ENCODE measurements at places on chromosomes 12 and 14.

DNA sequence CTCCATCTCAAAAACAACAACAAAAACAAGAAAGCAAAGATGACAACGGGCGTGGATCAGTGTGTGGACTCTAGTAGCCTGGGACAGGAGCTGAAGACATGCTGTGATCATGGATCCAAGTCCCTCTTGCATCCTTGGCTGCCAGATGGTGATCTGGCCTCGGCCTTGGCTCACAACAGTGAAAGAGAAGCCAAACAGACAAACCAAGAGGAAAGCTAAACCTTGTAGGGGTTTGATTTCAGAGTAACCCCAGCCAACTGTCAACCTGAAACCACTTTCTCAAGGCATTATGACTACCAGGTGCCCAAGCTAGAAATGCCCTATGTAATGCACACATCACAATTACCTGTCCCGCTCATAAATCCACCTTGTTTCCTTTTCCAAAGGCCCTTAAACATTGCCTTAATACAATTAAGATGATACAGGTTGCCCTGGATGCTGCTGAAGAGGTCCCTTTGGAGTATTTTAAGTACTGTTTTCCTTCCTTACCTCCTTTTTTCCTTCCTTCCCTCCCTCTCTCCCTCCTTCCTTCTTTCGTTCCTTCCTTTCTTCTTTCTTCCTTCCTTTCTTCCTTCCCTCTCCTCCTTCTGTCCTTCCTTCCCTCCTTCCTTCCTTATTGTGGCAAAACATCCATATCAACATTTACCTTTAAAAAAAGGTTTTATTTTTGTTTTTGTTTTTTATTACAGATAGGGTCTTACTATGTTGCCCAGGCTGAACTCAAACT lies 41.4 kb upstream of the NINJ2 start:
- no peak for DNase-seq

- no peak for DNase-seq
These were observed 27.9 kb downstream of the BCL2L14 start for GRCh38 chr12:12098691-12099015.

GRCh38 chr14:99808154-99808505 lies 14.9 kb downstream of the EML1 start:
- no peak for DNase-seq

DNA sequence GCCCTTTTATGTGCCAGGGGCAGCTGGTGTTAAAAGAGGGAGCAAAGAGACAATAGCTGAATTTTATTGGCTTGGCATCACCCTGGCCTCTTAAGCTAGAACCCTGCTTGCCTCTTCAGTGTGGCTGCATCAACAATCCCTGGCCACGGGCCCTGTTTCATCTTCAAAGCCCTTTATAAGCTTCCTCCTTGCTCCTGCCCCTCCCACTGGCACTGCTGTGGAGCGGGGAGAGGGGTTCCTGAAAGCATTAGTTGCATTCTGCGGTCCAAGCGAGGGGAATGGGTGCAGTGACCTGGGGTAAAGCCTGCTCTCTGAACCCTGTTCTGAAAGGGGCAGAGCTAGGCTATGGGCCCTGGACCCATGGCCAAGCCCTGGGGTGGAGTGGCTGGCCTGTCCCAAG lies 220 bp upstream of the KRT83 start:
- no peak for DNase-seq

DNA sequence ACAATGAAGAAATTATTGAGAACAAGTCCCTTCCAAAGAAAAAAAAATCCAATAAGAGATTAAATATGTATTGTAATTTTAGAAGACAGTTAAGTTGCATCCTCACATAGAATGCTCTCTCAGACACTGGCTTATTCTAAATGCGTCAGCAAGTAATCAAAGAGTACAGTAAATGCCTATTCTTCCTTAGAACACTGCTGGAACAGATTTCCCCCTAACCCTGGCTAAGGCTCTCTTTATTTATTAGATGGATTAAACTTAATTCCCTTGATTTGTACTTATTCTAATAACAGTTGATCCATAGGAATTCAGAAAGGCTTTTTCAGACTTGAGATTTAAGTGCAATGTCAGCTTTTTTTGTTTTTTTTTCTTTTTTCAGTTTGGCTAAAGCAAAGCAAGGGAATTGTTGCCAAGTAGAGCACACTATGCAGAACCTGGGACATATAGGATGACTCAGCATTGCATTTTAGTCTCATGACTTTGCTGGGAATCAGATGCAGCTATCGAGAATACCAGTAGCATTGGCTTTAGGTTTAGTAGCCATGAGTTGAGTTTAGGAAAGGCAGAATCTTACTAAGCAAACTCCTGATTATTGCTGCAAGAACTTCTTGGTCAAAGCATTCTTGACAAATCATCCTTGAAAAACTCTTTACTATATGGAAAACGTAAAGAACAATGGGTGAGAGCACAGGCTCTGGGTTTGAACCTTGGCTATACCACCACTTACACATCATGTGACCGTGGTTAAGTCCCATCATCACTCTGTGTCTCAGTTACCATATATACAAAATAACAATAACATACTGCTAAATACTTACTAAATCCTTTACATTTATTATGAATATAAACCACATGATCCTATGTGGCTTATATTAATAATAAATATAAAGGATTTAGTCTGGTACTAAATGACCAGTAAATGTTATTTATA lies 26.7 kb downstream of the MED21 start:
- no peak for DNase-seq

DNA sequence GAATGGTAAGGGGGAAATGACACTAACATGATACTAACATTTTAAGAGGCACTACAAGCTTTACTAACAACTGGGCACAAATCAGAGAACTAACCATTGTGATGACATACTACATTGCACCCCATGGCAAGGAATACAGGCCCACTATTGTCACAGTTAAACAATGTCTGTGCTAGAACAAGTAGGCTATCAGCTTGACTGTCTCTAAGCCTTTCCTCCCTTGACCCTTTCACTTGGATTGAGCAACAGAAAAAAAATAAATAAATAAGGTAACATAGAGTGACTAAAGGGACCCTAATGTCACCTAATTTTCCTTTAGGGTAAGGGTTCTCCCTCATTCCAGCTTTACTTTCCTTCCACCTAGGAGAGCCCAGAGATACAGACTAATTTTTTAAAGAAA lies 4.4 kb downstream of the SLC38A2 start:
- no peak for DNase-seq

- DNase-seq: no peak
These were observed 39.2 kb upstream of the BMAL2 start for GRCh38 chr12:27293463-27293862.

GRCh38 chr12:50296554-50296953 lies 13.2 kb upstream of the LIMA1 start:
- no peak for DNase-seq

DNA sequence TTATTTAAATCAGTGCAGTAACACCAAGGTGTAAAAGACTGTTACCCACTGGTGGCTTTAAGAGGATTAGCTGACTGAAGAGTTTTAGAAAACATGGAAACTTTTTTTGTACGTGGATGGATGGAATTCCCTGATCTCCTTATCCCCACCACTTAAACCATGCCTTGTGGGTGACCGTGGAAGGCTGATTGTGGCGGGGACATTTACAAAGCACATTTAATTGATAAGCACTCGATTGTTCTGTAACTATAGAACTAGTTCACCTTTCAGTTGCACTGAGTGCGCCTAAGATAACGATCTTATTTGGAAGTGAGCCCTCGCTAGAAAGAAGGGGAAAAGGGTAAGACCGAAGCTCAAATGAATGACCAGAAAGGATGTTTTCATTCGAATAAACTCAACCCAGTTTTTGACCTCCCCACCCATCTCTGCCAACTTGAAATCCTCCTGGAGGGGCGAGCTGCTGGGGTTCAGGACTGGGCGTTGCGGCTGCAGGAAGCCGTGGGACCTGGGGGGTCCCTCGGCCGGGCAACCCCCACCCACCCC lies 688 bp upstream of the RASSF3 start:
- DNase-seq: no peak

GRCh38 chr12:52248541-52249461 lies 15.8 kb downstream of the KRT7 start:
- DNase-seq: no peak

DNA sequence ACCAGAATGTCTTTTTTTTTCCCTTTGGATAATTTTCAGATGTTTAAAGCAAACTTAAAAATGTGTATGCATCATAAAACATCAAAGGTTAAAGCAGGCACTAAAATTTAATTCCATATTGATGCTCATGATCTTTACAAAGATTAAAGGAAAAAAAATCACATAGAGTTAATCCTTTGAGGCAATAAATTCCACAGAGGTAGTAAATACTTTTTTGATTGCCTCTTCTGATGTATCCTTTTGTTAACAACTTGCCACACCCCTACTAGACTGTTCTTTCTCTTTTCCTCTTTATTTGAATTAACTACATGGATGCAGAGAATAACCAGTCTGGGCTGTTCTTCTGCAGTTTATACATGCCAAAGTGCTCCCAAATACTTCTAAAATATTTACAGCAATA lies 45.2 kb upstream of the KCNJ8 start:
- no peak for DNase-seq

DNA sequence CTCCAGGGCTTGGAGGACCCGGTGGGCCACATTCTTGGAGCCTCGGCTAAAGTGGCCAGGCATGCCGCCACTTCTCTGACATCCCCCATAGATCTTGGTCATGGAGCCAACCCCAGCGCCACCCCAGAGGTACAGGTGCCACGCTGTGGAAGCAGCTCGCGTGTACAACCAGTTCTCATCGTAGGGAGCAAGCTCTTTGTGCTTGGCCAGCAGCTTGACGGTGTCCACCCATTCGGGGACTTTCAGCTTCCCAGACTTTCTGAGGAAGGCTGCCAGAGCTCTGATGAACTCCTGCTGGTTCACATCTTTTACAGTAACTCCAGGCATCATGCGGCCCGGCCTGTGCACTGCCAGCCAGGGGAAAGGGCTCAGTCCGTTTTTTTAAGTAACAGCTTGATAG lies 29.3 kb upstream of the EAPP start:
- no peak for DNase-seq

GRCh38 chr12:107443320-107444090 lies 242.1 kb upstream of the PWP1 start:
- DNase-seq: no peak

- no peak for DNase-seq
These were observed 462.5 kb downstream of the AEBP2 start for GRCh38 chr12:19901841-19902240.

- no peak for DNase-seq
These were observed 47.3 kb downstream of the CHGA start for GRCh38 chr14:92970271-92970670.

DNA sequence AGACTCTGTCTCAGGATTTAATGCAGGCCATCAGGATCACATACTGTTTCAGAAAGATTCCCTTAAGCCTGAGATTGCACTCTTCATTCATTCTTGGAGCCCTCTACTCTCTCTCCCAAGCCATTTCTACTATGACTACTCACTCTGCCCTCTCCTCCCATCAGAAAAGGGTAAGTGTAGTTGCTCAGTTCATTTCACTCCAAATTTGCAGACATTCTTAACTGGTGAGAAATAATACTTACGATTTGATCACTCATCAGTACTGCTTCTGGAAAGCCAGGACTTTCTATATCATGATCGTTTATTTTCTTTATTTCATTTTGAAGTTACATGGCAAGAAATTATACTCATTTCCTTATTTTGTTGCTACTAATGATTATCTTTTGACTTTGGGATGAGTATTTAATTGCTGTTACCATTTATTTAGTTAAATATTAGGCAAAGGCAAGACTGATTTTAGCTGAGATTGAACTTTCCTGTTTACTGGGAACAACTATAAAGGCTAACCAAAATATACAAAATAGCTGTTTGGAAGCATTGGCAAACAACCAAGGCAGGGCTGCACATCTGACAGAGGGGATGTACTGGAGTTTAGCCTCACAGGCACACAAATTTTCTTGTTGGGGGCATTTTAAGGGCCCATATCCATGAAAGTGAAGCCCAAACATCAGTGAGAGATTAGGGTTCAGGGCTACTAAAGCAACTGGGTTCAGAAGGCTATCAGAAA lies 4.1 kb upstream of the RERG start:
- no peak for DNase-seq

DNA sequence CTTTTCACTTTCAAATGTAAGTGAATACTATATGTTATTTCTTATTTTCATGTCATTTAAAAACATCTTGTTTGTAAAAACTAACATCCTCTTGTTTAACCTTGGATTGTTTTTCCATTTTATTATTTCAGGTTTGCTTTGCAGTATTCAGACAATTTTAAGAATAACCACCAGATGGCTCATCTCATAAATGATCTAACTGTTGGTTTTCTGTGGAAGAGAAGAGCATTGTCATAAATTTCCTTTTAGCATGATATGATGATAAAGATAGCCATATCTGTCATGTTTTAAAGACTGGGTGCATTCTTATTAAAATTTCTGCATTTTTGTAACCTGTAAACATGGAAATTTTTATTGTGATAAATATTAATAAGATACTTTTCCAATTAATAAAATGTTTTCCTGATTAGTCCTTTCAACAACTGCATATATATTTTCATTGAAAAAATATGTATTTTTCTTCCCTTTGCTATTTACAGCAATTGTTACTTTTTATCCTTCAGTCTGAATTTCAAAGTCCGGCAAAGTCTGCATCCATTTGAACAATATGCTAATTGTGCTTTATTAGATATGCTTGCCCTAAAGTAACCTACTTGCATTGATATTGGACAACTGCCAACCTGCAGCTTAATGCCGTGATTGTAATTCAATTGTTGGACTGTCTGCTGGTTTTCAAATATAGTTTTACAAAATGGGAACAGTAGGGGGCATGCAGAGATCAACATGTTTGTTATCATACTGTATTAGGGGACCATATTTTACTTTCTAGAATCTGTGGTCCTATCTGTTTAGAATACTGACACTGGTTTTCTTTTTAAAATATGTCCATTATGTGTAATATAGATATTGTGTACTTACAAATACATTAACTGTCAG lies 163.4 kb downstream of the GARIN6 start:
- no peak for DNase-seq

GRCh38 chr14:74135426-74135825 lies 50.7 kb downstream of the LIN52 start:
- no peak for DNase-seq

DNA sequence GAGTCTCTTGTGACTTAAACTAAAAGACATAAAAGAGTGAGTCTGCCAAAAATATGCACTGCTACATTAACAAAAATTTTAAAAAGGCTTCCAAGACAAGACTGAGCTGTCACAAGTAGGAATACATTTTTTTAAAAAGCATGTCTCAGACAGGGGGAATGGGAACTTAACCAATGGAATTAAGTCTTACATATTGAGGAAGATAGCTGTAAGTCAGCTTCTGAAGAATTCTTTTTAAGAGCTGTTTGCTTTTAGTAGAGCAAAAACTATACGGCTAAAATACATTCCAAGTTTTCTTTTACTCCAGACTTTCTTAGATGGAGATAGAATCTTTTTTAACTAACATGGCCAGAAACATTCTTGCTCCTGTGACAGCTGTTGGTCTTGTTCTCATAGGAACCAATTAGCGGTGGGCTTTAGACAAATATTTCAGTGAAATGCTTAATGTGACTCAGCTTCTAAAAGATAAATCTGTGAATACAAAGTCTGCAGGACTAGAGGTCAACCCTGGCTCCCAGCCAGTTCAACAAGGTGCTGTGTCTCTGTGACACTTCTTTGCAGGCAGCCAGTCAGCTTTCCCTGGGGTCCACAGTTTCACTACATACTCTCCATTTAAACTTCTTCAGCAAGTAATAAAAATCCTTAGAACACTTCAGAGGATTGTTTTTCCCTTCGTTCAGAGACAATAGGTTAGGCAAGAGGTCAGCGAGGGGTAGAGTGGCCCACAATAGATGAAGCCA lies 187.6 kb downstream of the NAV3 start:
- DNase-seq: no peak

All from GOT3 (cell line).